Naive B cell (primary cell): ENCODE measurements at places on chromosomes 1 and 21.
A peak's percentile ranks its signal among the peaks of the same experiment; 100 is the strongest.

DNA sequence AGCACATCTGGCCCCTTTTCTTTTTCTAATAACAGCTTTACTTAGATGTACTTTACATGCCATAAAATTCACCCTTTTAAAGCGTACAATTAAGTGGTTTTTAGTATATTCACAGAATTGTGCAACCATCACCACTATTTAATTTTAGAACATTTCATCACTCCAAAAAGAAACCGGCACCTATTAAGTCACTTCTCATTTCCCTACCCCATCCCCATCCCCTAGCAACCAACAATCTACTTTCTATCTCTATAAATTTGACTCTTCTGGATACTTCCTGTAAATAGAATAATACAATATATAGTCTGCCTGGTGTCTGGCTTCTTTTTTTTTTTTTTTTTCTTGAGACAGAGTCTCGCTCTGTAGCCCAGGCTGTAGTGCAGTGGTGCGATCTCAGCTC is 59.5 kb upstream of the ENAH start:
- peak; percentile 10 for DNase-seq

DNA sequence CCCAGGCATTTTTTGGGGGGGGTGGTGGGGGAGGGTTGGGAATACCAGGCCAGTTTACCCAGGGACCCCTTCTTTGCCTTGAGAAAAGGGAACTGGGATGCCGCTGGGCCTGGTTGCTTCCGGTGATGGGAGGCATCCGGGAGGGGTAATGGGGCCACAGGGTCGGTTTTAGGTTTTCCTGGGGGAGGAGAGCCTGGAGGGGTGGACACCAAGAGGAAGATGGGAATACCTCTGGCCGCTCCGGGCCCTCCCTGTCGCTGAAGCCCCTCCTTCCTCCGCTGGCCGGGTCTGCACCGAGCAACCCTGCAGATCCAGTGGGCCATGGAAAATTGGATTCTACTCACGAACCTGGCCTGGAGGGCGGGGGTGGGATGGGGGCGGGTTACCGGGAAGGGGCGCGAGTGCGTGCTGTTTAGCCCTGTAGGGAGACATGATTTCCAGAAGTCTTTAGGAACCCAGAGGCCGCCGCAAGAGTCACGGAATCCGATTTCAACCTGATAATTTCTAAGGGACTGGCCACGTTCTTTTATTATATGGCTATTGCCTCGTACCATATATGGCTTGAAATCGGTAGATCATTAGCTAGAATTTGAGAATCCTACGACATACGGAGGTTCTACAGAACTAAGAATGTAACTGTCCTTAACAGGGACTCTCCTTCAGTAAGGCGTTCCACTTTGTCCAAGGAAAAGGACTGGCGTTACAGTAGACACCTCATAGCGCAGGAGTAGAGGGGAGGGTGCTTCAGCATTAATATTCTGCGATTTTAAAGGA is 749 bp downstream of the AKIRIN1 start:
- no peak for DNase-seq

DNA sequence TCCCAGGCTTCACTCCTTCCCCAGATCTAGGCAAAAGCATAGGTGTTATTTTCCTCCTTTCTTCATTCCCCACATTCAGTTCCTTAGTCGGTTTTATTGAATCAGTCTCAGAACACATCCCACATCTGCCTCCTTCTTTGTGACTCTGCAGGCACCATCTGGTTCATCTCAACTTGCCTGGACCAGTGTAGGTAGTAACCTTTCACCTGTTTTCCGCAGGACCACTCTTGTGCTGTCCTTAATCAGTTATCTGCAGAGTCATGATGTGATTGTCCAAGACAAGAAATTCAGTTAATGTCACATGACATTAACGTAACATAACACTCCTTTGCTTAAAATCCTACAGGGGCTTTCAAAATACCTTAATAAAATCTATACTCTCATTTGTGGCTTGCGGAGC is 174.6 kb downstream of the CHRM3 start:
- DNase-seq, result no peak

GRCh38 chr1:112006416-112007025 is 17.1 kb upstream of the KCND3 start:
- DNase-seq, result no peak

- DNase-seq, result no peak
Measured at GRCh38 chr1:32091591-32091990, 16.3 kb upstream of the KPNA6 start.

GRCh38 chr1:163305441-163305840 is 16.3 kb upstream of the NUF2 start:
- no peak for DNase-seq

DNA sequence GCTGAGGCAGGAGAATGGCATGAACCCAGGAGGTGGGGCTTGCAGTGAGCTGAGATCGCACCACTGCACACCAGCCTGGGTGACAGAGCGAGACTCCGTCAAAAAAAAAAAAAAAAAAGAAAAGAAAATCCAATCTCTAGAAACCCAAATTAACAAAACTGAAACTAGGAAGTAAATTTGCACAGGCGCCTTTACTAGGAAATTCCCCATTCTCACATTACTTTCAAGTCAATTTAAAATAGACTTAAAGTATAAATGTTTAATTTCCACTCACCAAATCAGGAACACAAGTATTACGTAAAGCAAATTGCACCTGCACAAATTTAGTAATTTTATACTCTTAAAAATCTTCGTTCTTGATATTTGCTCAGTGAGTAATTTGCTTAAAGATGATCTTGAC is 67.8 kb upstream of the BCAR3 start:
- peak; percentile 70 for DNase-seq

DNA sequence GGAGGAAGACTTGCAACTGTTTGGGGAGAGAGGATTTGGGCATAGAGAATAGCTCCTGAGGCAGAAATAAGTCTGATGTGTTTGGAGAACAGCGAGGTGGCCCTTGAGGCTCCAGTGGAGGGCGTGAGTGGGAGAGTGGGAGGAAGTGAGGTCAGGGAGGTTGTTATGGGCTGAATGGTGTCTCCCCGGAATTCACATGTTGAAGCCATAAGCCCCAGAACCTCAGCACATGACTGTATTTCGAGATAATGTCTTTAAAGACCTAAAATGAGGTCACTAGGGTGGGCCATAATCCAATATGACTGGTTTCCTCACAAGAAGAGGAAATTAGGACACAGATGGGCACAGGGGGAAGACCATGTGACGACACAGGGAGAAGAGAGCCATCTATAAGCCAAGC is 17.9 kb upstream of the APP start:
- DNase-seq, result no peak

GRCh38 chr1:107047602-107048001 is 8.9 kb upstream of the PRMT6 start:
- no peak for DNase-seq

DNA sequence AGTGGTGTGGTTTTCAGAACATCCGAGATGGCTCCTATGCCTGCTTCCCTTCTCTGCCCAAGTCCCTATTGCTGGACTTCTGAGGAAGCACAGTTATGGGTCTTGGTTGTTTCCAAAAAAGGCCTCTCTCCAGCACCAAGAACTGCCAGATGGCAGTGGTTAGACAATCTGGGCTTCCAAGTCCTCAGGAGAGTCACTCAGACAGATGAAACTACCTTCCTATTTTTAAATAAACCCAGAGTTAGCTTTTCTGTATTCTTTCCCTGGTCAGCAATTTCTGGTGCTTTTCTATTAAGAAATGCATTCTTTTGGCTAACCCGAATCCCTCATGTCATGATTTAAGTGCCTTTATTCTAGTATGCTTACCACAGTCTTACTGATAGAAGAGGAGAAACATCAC is 245.9 kb downstream of the PRDM2 start:
- DNase-seq, result no peak

GRCh38 chr21:21624674-21625073 is 626.5 kb downstream of the NCAM2 start:
- DNase-seq, result no peak
